ENCODE measurements at places on chromosomes 2 and 18. TPM values are rescaled to one million over a fixed set of nuclear protein-coding genes. Genes with fewer than 3 reads are reported as not detected.

DNA sequence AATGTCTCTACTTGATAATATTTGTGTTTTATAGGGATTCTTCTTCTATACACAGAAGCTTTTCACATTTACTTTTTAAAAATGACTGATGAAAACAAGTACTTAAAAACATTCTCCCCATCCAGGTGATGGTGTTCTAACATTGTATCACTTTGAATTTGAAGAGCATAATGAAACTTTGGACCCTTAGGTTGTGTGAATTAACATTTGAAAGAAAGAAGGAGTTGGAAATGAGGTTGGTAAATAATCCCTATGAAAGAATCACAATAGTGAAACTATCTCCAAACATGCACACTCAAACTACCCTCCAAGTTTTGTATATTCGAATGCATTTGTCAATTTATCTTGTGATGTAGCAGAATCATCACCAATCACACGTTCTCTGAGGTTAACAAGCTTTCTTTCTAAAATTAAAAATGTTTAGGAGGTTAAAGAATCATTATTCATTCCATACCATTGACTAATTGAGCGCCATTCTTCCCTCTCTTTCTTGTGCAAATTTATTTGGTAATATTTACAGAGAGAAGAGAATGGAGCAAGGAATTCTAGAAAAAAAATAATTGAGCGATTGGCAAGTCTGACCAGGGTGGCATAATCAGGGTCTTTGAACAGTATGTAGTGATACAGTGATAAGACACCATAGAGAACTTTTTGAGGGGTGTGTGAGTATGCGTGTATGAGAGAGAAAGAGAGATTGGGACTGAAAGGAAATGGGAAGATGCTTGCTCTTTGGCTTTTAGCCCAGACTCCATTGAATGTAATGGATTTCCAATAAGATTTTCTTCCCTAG lies 260.0 kb upstream of the NRXN1 start:
- DNase-seq, result no peak

DNA sequence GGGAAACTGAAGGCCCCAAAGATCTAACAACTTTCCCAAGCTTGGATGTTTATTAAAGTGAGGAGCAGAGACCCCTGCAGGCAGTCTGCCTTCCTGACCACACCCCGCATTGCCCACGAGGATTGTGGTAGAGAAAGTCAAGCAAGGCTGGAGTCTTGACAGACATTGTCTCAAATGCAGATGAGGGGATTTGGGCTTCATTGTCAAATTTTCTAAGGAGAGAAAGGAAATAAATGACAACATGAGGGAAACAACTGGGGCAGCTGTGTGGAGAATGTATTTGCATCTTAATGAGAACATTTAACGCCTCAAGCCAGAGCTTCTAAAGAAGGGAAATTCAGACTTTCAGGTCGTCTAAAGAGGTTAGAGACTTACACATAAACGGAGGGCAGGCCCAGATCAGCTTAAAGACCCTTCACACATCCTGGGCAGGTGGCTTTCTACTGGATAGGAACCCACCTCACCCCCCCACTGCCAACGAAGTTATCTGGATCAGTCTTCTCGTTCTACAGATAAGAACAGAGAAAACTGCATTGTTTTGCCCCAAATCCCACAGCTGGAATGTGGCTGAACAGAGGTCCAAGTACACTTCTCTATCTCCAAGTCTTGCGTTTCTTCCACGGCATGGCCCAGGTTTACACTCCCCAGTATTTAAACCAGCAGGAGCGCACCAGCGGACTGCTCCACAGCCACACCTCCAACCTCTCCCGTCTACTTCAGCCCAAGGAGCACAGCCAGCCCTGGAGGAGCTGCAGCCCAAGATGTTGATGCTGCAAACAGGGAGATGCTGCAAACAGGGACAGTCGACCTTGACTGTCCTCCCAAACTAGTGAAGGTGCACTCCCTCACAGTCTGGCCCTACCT lies 16.2 kb upstream of the SCG2 start:
- no peak for DNase-seq

DNA sequence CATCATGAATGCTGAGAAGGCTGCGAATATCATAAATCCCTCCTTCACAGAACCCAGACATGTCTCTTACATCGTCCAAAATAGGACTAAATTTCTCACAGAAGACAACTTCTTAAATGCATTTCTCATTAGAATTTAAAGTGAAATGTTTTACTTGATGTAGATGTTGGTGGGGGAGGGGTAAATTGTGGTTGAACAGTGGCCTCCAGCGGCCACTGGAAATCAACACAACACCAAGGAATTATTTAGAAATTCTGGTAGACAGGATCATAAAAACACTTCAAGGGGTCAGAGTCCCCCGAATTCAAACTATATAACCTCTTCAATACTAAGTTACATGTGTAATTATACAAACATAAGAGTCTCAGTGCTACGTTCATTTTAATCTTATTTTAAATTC lies 135.9 kb downstream of the ABCA12 start:
- peak; percentile 52 for DNase-seq

DNA sequence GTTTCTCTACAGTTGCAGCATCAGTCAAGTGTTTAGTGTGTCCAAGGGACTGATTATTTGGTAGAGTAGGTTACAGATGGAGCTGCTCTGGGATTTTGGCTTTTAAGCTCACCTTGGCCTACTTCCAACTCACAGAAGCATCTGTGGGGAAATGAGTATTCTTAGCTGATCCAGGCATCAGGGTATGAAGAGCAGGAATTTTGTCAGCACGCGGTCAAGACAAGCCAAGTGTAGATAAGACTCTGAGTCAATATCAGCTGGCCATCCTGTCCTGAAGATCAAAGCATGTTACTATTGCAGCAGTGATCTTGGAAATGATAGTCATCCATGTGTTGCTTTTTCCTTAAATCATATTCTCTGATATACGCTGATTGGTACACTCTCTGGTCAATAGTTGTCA lies 24.4 kb downstream of the SERPINB4 start:
- DNase-seq, result no peak

DNA sequence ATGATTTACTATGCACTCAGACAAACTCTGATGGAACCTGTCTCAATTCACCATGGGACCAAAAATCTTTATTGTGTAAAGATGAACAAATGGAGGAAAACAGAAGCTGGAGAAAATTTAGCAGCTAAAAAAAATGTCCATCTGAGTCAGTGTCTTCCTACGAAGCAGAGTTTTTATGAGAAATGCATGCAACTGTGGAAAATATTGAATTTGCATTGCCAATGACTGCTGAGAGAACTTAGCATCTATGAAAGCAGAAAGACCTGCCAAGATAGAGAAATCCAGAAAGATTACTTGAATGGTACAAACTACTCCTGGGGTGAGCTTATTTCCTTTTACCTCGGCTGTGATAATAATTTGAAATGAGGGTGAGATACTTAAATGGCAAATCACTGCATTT lies 289.7 kb upstream of the GCFC2 start:
- no peak for DNase-seq

GRCh38 chr2:148967578-148967977 lies 70.9 kb upstream of the LYPD6B start:
- no peak for DNase-seq

- DNase-seq, result no peak
Observed at GRCh38 chr18:75116165-75116564, 92.8 kb downstream of the PTGR3 start.

GRCh38 chr2:207107131-207107530 lies 58.6 kb downstream of the KLF7 start:
- DNase-seq, result no peak

The SMYD1 gene
- total RNA-seq, result not detected

The COL4A4 gene
- not detected for total RNA-seq

Data from hematopoietic multipotent progenitor cell (in vitro differentiated cells).